ENCODE measurements at places on chromosomes 7 and 10. TPM values are rescaled to one million over a fixed set of nuclear protein-coding genes. Genes with fewer than 3 reads are reported as not detected.
A peak's percentile ranks its signal among the peaks of the same experiment; 100 is the strongest.

DNA sequence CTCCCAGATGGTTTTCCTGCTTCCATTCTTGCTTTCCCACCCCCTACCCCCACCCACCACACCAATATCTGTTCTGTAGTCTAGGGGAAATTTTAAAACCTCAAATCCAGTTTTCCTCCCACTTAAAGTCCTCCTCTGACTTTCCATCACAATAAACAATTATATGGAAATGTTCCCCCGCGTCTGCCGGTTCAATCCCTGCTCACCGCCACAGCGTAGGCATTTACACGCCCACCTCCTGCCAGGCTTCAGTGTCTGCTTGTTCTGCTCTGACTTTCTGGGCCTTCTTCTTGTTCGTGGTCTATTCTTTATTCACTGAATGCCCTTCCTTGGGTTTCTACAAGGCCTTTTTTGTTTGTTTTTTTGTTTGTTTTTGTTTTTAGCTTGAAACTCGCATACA, 633.0 kb upstream of the MKI67 start:
- DNase-seq = no peak
- no peak overlapping the region for H3K27ac ChIP-seq
- H3K36me3 ChIP-seq = no peaks in the 10 kb centered on the region
- no peaks in the 10 kb centered on the region for H3K27me3 ChIP-seq

DNA sequence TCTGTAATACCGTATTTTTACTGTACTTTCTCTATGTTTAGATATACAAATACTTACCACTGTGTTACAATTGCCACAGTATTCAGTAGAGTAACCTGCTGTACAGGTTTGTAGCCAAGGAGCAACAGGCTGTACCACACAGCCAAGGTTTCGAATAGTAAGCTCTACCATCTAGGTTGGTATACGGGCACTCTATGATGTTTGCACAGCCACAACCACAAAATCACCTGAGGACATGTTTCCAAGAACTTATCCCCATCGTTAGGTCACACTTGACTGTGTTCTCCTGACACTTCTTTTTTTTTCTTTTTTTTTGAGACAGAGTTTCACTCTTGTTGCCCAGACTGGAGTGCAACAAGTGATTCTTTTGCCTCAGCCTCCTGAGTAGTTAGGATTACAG, 134.6 kb upstream of the TRIM24 start:
- no peaks in the 10 kb centered on the region for H3K27me3 ChIP-seq
- H3K4me3 ChIP-seq = no peak overlapping the region
- H3K4me1 ChIP-seq = peaks cover 6% of the 10 kb centered on the region
- no peaks in the 10 kb centered on the region for H3K36me3 ChIP-seq

DNA sequence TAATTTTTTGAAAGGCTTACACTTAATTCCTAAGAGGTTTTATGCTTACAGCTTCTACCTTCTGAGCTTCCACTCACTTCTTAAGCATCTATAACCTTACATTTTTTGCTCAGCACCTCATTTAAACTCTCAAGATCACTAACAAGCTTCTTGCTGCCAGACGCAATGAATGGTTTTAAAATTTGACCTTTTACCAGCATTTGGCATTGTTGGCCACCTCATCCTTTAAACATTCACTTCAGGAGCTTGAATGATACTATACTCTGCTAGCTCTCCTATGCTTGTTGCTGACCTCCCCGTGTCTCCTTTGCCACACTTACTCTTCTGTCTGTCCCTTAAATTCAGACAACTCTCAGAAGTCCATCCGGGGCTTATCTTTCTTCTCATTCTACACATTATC, 37.7 kb upstream of the ODAD2 start:
- no peaks in the 10 kb centered on the region for H3K27me3 ChIP-seq
- H3K4me3 ChIP-seq = no peak overlapping the region
- H3K27ac ChIP-seq = no peak overlapping the region
- no peak for DNase-seq
- no peaks in the 10 kb centered on the region for H3K4me1 ChIP-seq

DNA sequence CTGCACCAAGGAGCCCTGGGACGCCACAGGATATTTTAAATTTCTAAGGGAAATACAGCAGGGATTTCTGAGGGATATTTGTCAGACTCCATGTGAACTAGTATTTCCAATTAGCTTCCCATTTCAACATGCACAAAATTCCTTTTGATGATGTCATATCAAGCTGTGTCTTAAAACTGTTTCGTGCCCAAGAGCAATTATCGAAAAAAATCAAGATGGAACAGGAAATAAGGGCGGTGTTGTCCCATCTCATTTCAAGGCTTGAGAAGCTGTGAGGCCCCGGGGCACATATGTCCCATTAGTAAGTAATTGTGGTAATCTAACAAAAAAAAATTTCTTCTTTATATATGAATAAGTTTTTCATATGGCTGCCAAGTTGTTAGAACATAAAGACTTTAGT, 47.4 kb downstream of the PPP1R17 start:
- H3K4me1 ChIP-seq = no peaks in the 10 kb centered on the region
- DNase-seq = no peak
- H3K27me3 ChIP-seq = no peaks in the 10 kb centered on the region
- no peak overlapping the region for H3K4me3 ChIP-seq

DNA sequence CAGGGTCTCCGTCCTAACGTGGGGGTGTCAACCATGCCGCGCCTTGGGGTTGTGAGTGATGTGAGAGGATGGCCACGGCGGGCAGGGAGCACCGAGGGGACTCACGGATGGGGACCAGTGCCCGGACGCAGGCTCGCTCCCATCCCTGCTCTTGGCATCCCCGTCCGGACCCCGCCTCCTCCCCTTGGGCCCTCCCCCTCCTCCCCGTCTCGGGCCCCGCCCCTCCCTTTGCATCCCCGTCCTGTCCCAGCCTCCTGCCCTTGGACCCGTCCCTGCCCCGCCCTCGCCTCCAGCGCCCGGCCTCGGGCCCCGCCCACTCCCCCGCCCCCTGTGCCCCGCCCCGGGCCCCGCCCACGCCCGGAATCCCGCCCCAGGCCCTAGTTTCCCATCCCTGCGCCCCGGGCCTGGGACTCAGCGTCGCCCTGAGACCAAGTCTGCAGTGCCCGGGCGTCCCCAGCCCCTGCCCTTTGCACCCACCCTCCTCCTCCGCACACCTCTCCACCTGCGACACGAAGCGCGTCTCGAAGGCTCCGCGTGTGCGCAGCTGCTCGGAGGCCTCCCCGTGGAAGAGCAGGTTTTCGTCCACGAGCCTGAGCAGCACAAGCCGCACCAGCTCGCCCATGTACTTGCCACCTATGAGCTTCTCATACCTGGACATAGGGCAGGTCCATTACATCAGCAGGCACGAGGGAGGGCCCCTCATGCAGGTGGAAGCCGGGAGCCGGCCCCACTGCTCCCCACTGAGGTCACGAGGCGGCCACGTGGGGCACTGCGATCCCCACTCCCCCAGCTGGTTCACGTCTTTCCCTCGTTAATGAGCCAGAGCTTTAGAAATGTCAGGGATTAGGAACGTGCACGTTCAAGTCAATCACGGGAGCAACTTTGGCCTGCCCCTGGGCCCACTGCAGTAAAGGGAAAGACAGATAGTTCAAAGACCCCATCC, 5.1 kb upstream of the MYL7 start:
- H3K27ac ChIP-seq = no peak overlapping the region
- peaks cover 39% of the 10 kb centered on the region for H3K4me1 ChIP-seq
- H3K36me3 ChIP-seq = no peaks in the 10 kb centered on the region
- no peaks in the 10 kb centered on the region for H3K27me3 ChIP-seq
- H3K4me3 ChIP-seq = peak overlapping the region; percentile 25

- DNase-seq = no peak
- no peaks in the 10 kb centered on the region for H3K4me1 ChIP-seq
- H3K27me3 ChIP-seq = no peaks in the 10 kb centered on the region
- H3K4me3 ChIP-seq = no peak overlapping the region
Observed at GRCh38 chr10:84065804-84066601, 73.3 kb upstream of the GHITM start.

DNA sequence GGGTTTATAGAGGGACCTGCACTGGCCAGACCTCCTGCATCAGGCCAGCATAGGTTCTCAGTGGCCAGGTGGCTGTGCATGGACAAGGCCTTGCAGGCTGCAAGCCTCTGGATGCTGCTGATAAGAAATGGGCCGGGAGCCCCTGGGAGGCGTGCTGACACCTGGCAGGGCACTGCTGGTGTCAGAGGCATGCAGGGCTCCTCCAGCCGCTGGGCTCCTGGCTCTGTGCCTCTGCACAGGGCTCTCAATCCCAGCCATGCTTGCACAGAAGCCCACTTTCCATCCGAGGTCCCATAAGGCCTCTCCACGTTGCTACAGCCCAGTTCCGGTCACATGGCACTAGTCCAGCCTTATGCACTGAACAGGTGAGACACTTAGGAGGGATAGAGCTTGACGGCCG, 27.3 kb downstream of the ANTXRL start:
- H3K27me3 ChIP-seq = no peaks in the 10 kb centered on the region
- H3K36me3 ChIP-seq = no peaks in the 10 kb centered on the region
- no peak overlapping the region for H3K27ac ChIP-seq
- DNase-seq = no peak
- no peak overlapping the region for H3K4me3 ChIP-seq

GRCh38 chr10:74738542-74738941, 87.9 kb upstream of the KAT6B start:
- no peaks in the 10 kb centered on the region for H3K27me3 ChIP-seq
- peak; percentile 12 for DNase-seq
- H3K36me3 ChIP-seq = no peaks in the 10 kb centered on the region
- peaks cover 6% of the 10 kb centered on the region for H3K4me1 ChIP-seq

DNA sequence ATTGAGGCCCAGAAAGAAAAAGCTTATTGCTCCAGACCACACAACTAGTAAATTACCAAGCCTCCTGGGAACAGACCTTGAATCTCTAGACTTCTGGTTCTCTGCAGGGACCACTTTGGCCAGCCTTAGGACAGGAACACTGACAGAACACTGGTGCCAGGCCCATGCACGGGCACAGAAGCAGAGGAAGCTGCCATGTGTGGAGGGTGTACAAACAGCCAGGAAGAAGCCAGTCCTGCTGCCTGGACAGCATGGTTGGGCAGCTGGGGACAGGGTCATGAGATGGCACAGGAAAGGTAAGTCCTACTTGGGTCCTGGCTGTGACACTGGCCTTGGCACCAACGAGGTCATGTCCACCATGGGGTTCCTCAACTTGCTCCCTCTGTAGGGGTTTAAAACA, 19.2 kb downstream of the MMRN2 start:
- no peaks in the 10 kb centered on the region for H3K36me3 ChIP-seq
- H3K27me3 ChIP-seq = no peaks in the 10 kb centered on the region
- H3K4me1 ChIP-seq = peaks cover 6% of the 10 kb centered on the region
- DNase-seq = no peak
- no peak overlapping the region for H3K4me3 ChIP-seq

GRCh38 chr7:45057878-45058277, 30.9 kb downstream of the NACAD start:
- DNase-seq = no peak
- H3K36me3 ChIP-seq = no peaks in the 10 kb centered on the region
- no peaks in the 10 kb centered on the region for H3K4me1 ChIP-seq
- no peak overlapping the region for H3K4me3 ChIP-seq
- no peaks in the 10 kb centered on the region for H3K27me3 ChIP-seq

GRCh38 chr10:21926949-21927348, 76.6 kb downstream of the DNAJC1 start:
- H3K4me3 ChIP-seq = no peak overlapping the region
- H3K36me3 ChIP-seq = no peaks in the 10 kb centered on the region
- DNase-seq = peak; percentile 98
- no peaks in the 10 kb centered on the region for H3K27me3 ChIP-seq
- peak overlapping the region; percentile 83 for H3K27ac ChIP-seq

- H3K36me3 ChIP-seq = no peaks in the 10 kb centered on the region
- no peak for DNase-seq
- H3K4me1 ChIP-seq = peaks cover 22% of the 10 kb centered on the region
- H3K4me3 ChIP-seq = no peak overlapping the region
- H3K27ac ChIP-seq = no peak overlapping the region
Observed at GRCh38 chr10:34643620-34644019, 171.5 kb downstream of the PARD3 start.

DNA sequence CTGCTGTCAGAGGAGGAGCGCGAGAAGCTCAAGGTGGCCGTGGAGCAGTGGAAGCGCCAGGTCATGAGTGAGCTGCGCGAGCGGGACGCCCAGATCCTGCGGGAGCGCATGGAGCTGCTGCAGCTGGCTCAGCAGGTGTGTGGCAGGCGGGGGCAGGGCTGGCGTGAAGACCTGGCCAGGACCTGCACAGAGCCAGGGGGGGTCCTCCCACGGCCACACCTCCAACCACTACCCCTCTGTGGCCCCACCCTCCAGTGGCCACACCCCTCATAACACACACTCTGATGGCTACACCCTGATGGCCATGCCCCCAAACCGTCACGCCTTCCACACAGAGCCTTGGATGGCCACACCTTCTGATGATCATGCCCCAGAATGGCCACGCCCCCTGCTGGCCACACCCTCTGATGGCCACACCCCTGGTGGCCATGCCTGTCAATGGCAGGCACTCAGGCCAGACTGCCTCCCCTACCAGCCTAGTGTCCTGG, 23.4 kb upstream of the DPYSL4 start:
- no peaks in the 10 kb centered on the region for H3K36me3 ChIP-seq
- no peaks in the 10 kb centered on the region for H3K27me3 ChIP-seq
- no peak for DNase-seq
- H3K27ac ChIP-seq = no peak overlapping the region
- no peak overlapping the region for H3K4me3 ChIP-seq
- peaks cover 16% of the 10 kb centered on the region for H3K4me1 ChIP-seq

DNA sequence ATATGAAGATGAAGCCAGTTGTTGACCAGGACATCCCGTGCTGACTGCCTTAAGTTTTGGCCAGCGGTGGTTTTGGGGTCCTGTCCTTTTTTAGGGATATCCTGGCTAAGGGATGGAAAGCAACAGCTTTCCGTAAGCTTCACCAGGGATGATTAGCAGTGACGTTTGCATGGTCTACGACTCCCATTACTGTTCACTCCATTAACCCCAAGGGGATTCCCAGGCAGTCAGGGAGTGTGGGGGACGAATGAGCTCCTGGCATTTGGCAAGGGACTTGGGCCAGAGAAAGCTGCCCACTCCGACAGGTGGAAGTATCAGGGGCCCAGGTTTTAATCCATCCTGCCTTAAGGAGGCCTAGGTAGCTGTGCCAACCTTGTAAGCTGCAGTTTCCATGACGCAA, 66.8 kb downstream of the ITGB1 start:
- no peak for DNase-seq
- H3K4me3 ChIP-seq = no peak overlapping the region
- peaks cover 1% of the 10 kb centered on the region for H3K36me3 ChIP-seq
- H3K27ac ChIP-seq = no peak overlapping the region
- H3K27me3 ChIP-seq = no peaks in the 10 kb centered on the region
- peaks cover 4% of the 10 kb centered on the region for H3K4me1 ChIP-seq

DNA sequence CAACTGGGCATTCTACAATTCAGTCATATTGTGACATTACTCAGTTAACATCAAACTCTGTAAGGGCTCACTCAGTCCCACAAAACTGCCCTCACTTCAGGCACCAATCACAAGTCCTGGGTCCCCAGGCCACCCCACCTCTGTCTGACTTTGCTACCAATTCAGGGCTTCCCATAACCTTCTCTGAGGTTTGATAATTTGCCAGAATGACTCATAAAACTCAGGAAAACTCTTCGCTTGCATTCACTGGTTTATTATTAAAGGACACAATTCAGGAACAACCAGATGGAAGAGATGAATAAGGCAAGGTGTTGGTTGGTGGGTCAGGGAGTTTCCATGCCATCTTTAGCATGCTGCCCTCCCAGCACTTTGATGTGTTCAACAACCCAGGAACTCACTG, 41.3 kb downstream of the AVL9 start:
- DNase-seq = no peak
- H3K27me3 ChIP-seq = no peaks in the 10 kb centered on the region
- no peaks in the 10 kb centered on the region for H3K36me3 ChIP-seq

The EN2 gene
- not detected for total RNA-seq

The CRPPA gene
- 4.6 TPM for total RNA-seq

The PNLIP gene
- total RNA-seq = not detected

The ZNF853 gene
- total RNA-seq = 32.2 TPM

The DGKI gene
- total RNA-seq = 29.2 TPM

The MEOX2 gene
- 0.25 TPM for total RNA-seq

The VENTX gene
- total RNA-seq = not detected

The PIK3CG gene
- not detected for total RNA-seq

The ETV1 gene
- total RNA-seq = 70.3 TPM

The SEMA3E gene
- total RNA-seq = 0.92 TPM
